ENCODE measurements at places on chromosomes 4 and X.

GRCh38 chr4:83315341-83315870 lies 19.2 kb downstream of the HPSE start:
- DNase-seq: no peak

DNA sequence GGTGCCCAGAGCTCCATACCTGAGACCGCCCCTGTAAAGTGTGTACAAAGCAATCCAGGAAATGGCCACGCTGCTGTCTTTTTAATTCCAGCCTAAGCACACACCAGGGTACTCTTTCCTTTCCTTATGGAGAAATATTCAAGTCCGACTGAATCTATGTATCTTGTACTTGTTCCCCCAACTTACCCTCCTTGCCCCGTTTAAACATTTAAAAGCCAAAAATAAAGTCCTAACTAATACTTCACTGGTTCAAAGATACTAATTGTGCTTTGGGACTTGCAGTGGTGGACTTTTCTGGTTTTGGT lies 731 bp upstream of the AMMECR1 start:
- no peak for DNase-seq

- peak; percentile 26 for DNase-seq
Measured at GRCh38 chrX:8743126-8743732, 11.3 kb upstream of the ANOS1 start.

- DNase-seq: peak; percentile 19
Measured at GRCh38 chrX:130171446-130172126, at the start of gene RAB33A. RAB33A (plus strand) TSS chrX:130171962; CDS start chrX:130172063, 101 bp downstream.

GRCh38 chr4:120291541-120291940 lies 224.9 kb upstream of the MAD2L1 start:
- no peak for DNase-seq

GRCh38 chr4:110704748-110705439 lies 82.0 kb upstream of the PITX2 start:
- DNase-seq: no peak

- no peak for DNase-seq
Measured at GRCh38 chr4:11904846-11905739, 476.4 kb upstream of the HS3ST1 start.

DNA sequence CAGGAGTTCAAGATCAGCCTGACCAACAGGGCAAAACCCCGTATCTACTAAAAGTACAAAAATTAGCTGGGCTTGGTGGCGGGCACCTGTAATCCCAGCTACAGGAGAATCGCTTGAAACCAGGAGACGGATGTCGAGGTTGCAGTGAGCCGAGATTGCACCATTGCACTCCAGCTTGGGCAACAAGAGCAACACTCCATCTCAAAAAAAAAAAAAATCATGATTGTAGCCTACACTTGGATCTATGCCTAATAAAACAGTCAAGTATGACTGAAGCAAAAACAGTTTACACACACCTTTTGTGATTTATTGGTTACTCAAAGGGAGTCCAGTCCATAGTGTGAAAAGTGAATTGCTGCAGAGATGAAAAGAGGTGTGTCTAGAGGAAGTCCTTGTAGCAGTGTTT lies 34.7 kb upstream of the TASL start:
- DNase-seq: no peak

- DNase-seq: no peak
Measured at GRCh38 chr4:23033796-23034195, 341.1 kb downstream of the GBA3 start.

DNA sequence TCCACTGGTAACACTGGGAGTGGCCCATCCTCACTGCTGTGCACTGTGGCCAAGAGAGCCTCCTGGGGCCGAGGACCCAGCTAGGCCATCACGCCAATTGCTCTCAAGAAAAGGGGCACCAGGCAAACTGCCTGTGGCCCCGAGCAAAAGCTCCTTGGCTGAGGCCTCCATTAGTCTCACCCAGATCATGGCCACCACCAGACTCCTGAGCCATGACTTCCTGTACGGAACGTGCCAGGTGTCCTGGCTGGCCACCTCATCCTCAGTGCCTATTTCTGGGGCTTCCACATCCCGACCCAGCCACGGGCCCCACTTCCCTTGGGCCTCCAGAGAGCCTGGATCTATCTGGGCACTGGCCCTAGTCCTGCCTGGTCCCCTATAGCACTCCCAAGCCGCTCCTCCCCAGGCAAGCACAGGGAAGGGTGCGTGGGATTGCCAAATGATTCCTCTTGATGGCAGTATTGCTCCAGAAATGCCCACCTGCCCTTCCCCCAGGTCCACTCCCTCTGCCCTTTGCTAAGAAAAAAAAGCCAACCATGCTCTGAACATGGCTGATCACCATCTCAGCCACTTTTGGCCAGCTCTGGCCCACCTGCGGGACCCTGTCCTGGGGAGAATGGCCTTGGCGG lies 212.6 kb upstream of the AGTR2 start:
- DNase-seq: no peak

DNA sequence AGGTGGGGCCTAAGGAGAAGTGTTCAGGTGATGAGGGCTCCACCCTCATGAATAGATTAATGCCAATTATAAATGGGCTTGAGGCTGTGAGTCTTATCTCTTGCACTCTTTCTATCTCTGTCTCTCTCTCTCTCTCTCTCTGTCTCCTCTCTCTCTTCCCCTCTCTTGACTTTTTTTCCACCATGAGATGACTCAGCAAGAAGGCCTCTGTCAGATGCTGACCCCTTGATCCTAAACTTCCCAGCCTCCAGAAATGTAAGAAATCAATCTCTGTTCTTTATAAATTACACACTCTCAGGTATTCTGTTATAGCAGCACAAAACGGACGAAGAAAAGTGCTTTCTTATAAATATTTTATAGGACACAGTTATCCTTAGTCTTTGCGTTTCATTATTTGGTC lies 184.9 kb upstream of the PCDH7 start:
- no peak for DNase-seq

DNA sequence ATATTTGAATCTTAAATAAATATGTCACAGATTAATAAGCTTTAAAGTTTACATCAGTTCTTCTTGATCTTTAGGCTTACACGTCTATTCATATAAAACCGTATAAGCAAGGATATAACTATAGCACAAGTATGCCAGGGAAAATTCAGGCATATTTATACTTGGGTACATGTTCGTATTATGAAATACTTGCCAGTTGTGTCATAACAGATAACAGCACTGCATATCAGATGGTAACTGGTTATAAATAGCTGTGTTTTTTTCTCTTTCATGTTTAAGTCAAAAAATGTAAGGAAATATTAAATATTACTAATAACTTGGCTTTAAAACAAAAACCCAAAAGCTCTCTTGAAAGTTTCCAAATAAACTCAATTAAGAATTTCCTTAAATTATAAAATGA lies 17.5 kb downstream of the BRWD3 start:
- no peak for DNase-seq

DNA sequence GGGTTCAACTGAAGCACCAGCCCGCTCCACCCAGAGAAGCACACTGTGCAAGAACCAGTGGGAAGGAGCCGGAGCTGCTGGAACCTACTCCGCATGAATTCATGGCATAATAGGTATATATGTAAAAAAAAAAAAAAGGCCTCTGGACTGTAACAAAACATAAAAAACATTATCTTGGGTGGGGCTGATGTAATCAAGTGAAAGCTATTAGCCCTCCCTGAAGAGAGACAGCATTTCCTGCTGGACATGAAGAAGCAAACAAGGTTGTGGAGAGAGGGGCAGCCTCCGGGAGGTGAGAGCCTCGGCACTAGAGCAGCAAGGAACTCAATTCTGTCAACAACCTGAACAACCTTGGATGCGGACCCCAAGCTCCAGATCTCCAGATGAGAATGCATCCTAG lies 50.7 kb downstream of the PLAC1 start:
- DNase-seq: no peak

Data from activated CD8-positive, alpha-beta memory T cell treated with anti-CD3 and anti-CD28 coated beads for 1 hour (primary cell).